ENCODE measurements at places on chromosomes 7 and 10.

GRCh38 chr10:43596546-43596945, 9.7 kb upstream of the ZNF485 start:
- DNase-seq = no peak

- DNase-seq = no peak
Observed at GRCh38 chr10:131805696-131806095, 95.1 kb upstream of the PPP2R2D start.

- DNase-seq = no peak
Observed at GRCh38 chr7:8115547-8116402, 146.2 kb downstream of the ICA1 start.

- DNase-seq = no peak
Observed at GRCh38 chr10:99487125-99487807, 45.5 kb upstream of the NKX2-3 start.

DNA sequence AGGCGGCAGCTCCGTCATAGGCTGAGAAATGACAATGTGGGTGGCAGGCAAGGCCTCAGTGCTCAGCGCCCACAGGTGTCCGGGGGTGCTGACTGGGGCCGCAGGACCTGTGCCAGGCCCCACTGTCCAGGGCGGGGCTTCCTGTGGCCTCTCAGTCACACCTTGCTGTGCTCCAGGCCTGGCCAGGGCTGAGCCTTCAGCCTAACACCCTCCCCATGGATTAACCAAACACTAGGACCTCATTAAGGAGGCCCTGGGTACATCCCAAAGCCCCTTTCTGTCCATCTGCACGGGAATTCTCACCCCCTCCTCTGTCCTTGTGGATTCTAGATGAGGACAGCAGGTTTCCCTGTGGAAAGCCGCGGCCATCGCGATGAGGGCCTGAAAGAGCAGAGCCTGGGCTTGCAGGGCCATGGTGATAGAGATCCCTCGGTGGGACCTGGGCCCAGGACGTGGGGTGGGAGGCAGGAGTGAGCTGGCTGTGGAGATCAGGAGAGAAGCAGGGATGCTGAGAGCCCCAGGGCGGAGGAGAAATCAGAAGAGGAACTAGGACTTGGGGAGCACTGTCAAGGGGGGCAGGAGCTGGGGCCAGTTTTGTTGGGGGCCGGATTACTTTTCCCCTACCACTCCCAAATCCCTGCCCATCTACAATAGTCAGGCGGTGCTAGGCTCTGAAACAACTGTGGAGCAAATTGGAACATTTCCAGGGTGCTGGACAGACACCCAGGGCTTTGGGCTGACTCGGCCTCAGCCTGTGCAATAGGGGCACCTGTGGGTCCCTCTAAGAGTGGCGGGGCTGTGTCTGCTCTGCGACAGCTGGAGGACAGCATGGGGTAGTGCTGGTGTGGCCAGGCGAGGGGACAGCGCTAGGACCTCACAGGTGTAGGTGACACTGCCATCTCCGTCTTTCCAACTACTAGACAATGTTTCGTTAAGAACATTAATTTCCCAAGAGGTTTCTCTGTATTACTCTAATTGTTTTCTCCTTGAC, 23.3 kb upstream of the MNX1 start:
- no peak for DNase-seq

GRCh38 chr7:12620371-12620770, 49.9 kb downstream of the SCIN start:
- no peak for DNase-seq

- no peak for DNase-seq
Observed at GRCh38 chr7:135257790-135258189, 24.2 kb downstream of the STRA8 start.

DNA sequence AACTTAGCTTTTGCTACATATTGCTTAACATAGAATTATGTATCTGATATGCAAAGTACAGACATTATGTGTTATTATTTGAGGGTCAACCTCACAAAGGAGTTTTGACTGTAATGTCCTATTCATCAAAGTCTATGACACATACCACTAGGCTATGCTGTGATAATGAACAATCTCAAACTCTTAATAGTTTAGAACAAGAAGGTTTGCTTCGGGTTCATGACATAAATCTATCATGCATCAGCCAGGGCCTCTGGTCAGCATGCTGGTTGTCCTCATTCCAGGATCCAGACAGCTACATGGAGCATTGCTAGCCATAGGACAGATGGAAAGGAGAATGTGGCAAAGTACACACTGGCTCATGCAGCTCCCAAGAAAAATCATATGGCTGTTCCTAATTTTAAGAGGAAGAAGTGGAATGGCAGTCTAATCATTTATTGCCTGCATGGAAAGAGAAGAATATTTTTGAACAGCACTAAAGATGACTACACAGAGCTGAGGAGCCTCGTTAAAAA, 332.1 kb downstream of the GPR158 start:
- DNase-seq = no peak

DNA sequence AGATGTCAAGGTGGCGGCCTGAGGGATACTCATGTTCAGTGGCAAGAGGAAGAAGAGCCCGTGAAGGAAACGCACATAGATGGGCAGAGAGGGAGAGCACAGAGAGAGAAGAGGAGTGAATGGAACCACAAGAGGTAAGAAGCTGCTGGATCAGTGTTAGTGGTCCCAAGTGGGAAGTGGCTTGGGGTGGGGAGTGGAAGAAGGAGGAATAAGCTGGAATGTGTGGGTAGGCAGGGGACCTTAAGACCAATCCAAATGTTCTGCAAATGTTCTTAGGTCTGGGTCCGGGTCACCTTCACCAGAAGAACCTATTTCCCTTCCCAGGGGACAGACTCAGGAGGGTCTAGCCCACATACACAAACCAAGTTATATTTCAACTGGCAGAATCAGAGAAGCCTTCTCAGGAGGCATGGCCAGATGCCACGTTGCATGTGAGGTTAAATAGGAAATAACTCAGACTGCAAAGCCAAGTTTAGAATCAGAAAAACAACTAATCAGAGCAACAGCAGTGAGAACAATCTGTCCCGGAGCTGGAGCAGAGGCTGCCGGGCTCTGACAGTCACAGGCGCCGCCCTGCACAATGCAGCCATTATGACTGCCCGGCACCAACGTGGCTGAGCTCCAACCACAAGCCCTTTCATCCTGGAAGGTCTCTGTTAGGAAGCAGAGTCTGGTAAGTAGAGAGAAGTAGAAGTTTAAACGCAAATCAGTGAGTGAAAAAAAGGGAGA, 78.6 kb upstream of the ARMC3 start:
- no peak for DNase-seq

GRCh38 chr10:48523820-48524758, 80.8 kb downstream of the ARHGAP22 start:
- DNase-seq = peak; percentile 55

DNA sequence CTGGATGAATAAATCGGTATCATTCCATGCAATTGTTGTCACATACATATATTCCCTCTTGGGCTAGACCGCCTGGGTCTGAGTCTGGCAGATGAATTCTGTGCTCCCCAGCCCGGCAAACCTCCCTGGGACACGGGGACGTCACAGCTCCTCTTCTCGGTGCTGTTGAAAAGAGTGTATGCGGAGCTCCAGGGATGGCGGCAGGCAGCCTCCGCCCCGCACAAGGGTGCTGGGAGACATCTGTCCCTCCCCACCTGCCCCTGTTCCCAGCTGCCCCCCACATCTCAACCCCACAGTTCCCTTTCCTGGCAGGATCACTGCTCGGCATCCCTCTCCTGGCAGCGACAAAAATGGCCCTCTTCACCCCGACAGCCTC, 32.1 kb downstream of the PRKAG2 start:
- no peak for DNase-seq

DNA sequence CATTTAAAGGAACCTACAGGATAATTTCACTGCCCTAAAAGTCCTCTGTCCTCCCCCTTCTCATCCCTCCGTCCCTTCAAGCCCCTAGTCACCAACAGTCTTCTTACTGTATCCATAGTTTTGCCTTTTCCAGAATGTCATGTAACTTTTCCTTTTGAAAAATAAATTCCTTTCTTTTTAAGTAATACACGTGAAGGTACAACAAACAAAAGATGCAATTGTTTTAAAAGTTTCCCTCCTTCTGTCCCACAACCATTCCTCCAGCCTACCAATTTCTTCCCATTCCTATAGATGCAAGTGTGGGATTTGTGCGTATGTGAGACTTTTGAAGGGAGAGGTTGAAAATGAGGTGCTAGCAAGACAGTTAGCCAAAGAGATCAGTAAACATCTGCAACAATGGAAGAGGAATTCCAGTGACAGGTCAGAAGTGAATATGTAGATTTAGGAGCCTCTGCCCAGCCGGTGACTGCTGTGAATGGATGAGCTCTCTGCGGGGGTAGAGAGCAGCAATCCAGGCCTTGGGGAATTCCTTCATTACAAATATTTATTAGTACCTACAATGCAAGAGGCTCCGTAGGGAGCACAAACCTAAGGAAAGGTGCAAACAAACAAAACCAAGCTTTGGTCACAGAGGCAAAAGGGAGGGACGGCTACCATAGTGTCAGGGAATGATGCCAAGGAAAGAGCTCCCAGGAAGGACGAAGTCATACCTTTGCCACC, 243.6 kb downstream of the SKIDA1 start:
- DNase-seq = no peak

DNA sequence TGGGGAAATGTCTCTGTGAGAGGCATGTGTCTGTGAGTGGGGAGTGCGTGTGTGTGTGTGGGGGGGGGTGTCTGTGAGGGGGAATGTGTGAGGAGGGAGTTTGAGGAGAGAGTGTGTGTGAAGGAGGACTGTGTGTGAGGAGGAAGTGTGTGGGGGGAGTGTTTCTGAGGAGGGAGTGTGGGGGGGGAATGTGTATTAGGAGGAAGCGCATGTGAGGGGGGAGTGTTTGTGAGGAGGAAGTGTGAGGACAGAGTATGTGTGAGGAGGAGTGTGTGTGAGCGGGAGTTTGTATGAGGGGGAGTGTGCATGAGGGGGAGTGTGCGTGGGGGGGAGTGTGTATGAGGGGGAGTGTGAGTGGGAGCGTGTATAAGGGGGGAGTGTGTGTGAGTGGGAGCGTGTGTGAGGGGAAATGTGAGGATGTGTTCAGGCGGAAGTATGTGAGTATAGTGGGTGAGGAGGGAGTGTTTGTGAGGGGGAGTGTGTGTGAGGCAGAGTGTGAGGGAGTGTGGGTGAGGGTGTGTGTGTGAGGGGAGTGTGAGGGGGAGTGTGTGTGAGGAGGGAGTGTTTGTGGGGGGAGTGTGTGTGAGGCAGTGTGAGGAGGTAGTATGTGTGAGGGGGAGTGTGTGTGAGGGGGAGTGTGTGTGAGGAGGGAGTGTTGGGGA, 21.8 kb upstream of the PTPRN2 start:
- DNase-seq = no peak

GRCh38 chr10:6729071-6729774, 149.1 kb upstream of the PRKCQ start:
- DNase-seq = no peak

- no peak for DNase-seq
Observed at GRCh38 chr7:132919771-132920170, 162.1 kb downstream of the CHCHD3 start.

DNA sequence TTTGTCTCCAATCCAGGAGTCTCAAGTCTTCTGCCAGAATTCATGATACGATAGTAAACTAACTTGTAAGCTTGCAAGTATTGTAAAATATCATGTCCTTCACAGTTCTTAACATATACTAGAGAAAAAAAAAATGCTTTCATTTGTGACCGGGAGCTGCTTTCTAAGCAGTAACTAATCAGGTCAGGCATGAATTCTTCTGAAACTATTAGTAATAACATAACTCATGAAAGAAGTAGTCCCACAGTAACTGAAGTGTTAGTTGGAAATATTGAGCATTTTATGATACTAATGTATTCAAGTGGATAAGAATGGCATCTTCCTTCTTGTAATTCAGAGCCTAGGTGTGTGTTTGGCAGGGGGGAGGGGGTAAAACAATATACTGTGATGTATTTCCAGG, 665.6 kb downstream of the DNAJB9 start:
- DNase-seq = no peak

- DNase-seq = no peak
Observed at GRCh38 chr7:76267107-76267893, 35.2 kb upstream of the HSPB1 start.

- DNase-seq = no peak
Observed at GRCh38 chr7:6205971-6206660, 66.3 kb downstream of the CYTH3 start.

GRCh38 chr10:111113961-111114757, 37.3 kb downstream of the ADRA2A start:
- DNase-seq = no peak

- DNase-seq = peak; percentile 2
Observed at GRCh38 chr10:20984662-20985061, 87.6 kb upstream of the NEBL start.

DNA sequence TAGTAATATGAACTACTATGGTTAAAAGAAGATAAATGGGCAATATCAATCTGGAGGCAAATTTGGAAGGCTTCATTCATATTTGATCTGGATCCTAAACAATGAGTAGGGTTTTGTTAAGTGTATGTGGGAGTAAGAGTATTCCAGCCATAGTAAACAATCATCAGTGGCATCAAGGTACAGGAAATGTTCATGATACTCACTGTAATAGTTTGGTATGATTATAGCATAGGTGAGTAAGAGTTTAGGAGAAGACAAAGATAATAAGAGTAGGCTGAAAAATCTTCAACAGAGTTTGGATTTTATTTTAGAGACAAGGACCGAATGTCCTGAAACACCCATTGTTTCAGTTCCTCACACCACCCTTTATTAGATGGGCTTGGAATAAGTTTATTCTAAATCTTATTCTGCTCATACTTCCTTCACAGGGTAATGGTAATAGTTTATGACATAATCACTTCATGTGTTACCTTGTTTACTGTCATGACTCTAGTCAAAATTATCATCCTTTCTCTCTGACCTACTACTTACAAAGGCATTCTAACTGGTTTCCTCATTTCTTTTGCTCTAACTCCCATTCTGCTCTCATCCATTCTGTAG, 38.9 kb downstream of the BRAF start:
- no peak for DNase-seq

DNA sequence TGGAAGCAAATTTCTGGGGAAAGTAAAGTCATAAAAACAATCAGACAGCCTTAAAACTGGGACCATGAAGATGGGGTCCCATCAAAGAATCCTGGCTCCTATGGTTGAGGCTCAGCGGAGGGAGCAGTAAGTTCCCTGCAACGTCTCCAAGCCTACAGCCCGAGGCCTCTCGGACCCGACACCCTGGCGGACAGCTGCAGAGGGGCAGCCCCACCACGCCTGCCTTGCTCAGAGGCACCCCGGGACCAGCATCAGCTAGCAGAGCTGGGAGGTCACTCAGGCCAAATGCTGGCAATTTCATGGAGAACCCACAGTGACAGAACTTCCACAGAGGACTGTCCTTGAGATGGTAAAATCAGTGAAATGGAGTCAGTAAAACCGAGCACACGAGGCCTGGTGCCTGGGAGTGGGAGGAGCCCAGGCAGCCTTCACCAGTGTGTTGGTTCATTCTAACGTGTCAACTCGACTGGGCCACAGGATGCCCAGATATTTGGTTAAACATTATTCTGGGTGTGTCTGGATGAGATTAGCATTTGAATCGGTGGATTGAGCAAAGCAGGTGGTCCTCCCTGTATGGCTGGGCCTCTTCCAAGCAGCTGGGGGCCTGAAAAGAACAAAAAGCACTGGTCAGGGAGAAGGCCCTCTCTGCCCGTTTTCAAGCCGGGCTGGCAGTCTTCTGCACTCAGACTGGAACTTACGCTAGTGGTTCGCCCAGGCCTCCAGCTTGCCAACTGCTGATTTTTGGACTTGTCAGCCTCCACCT, 96.2 kb upstream of the INSIG1 start:
- DNase-seq = no peak

- DNase-seq = no peak
Observed at GRCh38 chr7:92682330-92682729, 92.1 kb upstream of the FAM133B start.

- peak; percentile 85 for DNase-seq
Observed at GRCh38 chr10:88932539-88933256, 19.9 kb downstream of the ACTA2 start.

GRCh38 chr7:2019711-2020511, 212.8 kb downstream of the MAD1L1 start:
- DNase-seq = no peak

- DNase-seq = no peak
Observed at GRCh38 chr7:66697449-66698438, 42.8 kb upstream of the RABGEF1 start.

Measured in NCI-H1417 (cell line).